GM12891 (cell line): ENCODE measurements at places on chromosomes 5 and 9.

DNA sequence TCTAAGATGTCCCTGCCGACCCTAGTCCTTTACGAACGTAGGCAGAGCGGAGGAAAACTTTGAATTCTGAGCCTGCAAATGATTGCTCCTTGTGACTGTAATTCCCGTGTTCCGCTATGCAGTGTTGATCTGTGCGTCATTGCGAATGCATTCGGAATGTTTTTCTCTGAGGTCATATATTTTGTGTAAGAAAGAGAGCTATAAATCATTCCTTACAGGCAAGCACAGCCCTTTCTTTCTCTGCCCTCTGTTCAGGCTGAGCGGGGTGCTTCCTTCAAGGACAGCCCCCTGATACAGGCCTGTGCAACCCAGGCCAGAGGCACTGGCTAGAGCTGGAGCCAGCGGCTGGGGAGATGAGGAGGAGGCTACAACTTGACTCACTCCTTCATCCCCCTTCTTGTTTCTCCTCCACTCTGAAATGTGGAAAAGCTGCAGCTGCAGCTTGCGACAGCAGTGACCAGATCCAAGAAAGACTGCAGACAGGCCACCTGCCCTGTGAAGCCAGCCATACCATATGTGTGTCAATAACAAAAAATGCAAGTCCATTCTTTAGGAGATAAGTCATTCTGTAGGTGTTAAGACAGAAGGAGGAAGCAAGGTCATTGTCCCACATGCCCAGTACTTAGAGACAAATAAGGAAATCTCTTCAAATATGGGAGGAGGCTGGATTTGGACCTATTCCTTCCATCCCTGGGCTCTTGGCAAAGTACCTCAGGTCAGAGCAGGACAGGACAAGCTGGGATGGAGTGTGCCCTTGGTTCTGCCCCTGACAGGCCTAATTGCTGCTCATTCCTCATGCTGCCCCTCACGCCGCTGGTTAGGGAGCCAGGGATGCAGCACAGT is 345.7 kb upstream of the WWC1 start:
- no peak for DNase-seq

DNA sequence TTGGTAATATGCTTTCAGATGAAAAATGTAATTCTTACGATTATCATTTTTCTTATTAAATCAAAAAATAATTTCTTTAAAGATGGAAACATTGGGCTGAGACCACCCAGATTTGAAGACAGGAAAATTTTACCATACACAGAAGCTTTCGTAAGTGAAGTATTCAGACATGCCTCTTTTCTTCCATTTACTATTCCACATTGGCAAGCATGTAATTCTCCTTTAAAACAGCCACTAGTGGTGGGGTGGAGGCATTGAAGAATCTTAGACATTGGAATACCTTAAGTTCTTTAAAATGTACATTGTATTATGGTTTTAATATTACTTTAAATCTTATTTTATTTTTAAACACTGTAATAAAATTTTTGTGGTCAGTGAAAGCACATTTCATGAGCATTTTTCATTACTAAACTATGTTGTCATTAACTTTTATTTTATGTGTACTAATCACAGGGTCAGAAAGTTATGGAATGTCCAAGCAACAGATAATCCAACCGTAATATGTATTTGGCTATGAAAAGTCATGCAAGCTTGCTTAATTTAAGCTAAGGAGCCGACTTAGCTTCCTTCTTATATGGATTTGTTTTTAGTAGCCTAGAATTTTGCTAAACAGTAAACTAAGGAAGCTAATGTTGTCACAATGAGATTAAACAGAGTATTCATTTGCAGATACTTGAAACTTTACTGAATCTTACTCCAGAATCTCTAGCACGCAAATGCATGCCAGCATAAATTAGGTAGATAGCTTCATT is 97.4 kb upstream of the ALDH1A1 start:
- DNase-seq: no peak

DNA sequence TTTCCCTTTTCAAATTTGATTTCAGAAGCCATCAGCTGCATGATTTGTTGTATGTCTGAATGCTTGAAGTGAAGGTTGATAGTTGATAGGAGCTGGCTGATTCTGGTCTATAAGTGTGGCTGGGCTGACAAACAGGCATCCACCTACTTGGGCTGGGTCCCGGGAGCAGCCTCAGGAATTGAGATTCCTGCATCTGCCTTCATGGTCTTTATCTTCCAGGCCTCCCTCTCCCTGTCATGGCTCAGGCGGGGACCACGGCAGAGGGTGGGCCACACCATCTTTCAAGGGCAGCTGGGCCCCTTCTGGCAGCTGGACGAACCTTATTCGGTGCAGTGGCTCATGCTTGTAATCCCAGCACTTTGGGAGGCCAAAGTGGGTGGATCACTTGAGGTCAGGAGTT is 55.9 kb downstream of the ROPN1L start:
- DNase-seq: no peak

GRCh38 chr5:109907731-109908130 is 218.0 kb downstream of the MAN2A1 start:
- no peak for DNase-seq

- no peak for DNase-seq
Measured at GRCh38 chr5:11396917-11397316, 507.3 kb downstream of the CTNND2 start.

- no peak for DNase-seq
Measured at GRCh38 chr5:178371362-178372111, 138.9 kb upstream of the PHYKPL start.

- no peak for DNase-seq
Measured at GRCh38 chr9:109290385-109290784, 30.5 kb downstream of the EPB41L4B start.
